ENCODE measurements at places on chromosomes 16 and 17.

DNA sequence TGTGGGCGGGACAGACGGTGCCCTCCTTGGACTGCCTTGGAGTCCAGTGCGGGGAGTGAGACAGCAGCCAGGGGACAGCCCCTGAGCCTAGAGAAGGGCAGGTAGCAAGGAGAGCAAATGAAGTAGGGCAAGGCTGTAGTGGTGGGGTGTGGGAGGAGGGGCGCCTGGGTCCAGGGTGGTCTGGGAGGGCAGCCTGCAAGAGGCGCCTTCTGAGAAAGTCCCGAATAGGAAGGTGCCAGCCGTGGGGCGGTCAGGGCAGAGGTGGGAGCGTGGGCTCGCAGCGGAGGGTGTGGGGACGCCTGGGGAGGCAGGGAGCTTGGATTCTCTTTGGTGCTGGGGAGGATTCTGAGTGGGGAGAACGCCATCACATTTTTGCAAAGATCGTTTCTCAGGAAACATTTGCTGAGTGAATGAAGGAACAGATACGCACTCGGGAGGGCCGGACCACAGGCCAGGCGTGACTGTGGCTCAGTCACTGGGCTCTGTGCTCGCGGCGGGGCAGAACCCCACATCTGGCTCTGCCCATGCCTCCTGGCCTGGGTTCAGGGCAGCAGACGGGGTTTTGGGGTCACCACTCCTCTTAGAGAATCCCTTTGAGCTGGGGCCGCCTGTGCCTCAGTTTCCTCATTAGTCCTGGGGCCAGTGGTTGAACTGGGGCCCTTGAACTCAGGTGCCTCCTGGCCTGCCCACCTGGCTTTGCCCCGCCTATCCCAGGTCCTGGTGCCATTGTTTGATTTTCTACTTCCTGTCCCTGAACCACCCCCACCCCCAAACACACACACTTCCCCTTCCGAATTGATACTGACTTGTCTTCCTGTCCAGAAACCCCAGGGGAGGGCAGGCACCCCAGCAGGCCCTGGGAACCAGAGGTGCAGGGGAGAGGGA lies 4.2 kb downstream of the SNN start:
- DNase-seq: peak; percentile 75

DNA sequence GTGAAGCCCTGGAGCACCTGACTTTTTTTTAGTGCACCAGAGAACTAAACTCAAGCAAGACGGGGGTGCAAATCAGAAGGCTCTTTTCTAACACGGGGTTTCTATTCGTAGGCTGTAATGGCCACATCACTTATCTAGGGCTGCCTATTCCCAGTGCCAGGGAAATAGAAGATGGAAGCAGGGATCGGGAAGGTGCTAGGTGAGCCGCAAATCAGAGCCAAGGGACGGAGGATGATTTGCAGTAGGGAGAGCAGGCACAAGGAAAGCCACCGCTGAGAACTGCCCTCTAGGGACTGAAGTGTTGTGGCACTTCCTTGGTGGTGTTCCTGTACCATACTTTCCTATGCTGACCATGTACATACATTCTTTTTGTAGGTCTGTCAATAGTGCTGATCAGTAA lies 7.8 kb upstream of the SLC46A1 start:
- DNase-seq: no peak

GRCh38 chr16:7343243-7343642 lies 10.6 kb downstream of the RBFOX1 start:
- DNase-seq: no peak

- DNase-seq: no peak
These were observed 20.1 kb downstream of the PIEZO1 start for GRCh38 chr16:88764913-88765349.

DNA sequence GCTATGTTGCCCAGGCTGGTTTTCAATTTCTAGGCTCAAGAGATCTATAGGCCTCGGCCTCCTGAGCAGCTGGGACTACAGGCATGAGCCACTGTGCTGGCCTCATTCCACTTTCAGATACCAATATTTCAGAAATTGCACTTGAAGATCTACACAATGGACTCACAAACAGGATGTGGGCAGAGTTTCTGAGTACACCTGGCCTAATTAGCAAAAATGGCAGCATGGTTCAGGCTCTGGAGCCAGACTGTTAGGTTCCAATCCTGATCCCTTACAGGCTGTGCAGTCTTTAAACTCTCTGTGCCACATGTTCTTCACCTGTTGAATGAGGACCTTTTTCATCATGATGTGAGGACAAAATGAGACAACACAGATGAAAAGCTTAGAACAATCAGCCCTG lies 32.2 kb downstream of the RNF157 start:
- no peak for DNase-seq

GRCh38 chr16:2009791-2010510 lies at the start of gene ZNF598:
Gene ZNF598 (minus strand): TSS chr16:2009821.
- DNase-seq: peak; percentile 97

Measured in NCI-H69 (cell line).